Kasumi-1 (cell line): ENCODE measurements at places on chromosomes 1 and 21.

DNA sequence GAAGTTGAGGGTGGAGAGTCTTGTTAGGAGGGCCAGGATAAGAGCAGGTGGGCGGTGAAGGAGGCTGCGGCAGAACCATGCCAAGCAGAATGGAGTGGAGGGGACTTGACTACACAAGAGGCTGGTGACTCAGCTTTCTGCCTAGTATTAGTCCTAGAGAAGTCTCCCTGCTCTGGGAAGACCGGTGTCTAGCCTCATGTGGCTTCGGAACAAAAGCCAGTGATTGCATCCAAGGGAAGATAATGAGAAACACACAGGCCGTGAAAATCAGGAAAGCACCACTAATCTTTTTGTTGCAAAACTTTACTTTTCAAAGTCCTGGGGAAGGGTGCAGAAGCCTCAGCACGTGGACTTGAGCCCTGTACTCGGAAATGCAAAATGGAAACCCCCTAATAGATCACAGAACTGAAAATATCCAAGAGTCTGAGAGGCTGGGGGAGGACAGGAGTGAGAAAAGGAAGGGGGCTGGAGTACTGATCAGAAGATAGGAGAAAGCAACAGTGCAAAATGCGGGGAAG lies 31.4 kb downstream of the DDR2 start:
- DNase-seq = no peak

- no peak for DNase-seq
Observed at GRCh38 chr1:228891272-228892034, 156.2 kb downstream of the RHOU start.

GRCh38 chr1:31913968-31914367 lies 24.2 kb downstream of the PTP4A2 start:
- no peak for DNase-seq

DNA sequence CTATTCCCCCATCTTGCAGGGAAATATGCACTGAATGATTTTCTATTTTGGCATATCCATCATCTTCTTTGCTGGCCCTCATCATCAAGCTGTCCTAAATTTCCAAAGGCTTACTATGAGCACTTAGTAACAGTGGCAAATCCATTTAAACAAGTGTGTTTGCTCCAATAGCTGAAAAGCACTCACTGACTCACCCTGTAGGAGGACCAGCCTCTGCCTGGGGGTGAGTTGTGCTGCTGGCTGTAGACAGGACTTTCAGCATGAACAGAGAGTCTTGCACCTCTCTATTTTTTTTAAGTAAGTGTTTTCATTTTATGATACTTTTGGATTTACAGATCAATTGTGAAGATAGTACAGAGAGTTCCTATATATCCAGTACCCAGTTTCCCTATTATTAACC lies 97.3 kb downstream of the SLC35F3 start:
- DNase-seq = no peak

GRCh38 chr1:45824607-45825006 lies 21.2 kb downstream of the MAST2 start:
- no peak for DNase-seq

- DNase-seq = no peak
Observed at GRCh38 chr21:45333583-45334121, 46.0 kb upstream of the POFUT2 start.

- no peak for DNase-seq
Observed at GRCh38 chr1:218312509-218312908, 27.4 kb downstream of the RRP15 start.

GRCh38 chr1:84573967-84574842 lies at the start of gene CTBS:
CTBS (minus strand) TSS chr1:84574440; CDS start chr1:84574415, 25 bp downstream.
- DNase-seq = peak; percentile 86

- DNase-seq = no peak
Observed at GRCh38 chr1:13722808-13723360, 22.9 kb downstream of the PRDM2 start.

DNA sequence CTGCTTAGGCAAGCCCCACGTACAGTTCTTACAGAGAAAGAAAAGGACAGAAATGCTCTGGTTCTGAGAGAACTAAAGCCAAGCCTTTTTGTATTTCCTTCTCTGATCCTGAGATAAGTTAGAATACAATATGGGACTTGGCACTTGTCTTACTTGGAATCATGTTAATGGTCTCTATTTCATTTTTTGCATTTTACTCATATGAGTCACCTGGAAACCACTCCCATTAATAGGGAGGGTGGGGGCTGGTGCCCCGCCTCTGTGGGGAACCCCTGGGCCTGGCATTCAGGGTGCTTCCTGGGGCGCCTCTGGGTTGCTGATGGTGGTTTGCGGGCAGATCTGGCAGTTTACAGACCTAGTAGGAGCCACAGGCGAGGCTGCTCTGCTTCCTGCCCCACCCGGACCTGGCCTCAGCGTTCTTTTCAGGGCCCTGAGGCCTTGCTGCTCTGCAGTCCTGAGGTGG lies 26.7 kb downstream of the TSPAN2 start:
- DNase-seq = no peak

DNA sequence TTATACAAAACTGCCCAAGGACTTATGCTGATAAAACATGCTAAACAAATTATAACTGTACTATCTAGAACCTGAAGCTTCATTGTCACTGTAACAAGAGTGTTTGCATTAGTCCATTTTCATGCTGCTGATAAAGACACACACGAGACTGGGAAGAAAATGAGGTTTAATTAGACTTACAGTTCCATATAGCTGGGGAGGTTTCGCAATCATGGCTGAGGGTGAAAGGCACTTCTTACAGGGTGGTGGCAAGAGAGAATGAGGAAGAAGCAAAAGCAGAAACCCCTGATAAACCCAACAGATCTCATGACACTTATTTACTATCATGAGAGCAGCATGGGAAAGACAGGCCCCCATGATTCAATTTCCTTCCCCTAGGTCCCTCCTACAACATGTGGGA lies 100.4 kb downstream of the SPATA6 start:
- no peak for DNase-seq

DNA sequence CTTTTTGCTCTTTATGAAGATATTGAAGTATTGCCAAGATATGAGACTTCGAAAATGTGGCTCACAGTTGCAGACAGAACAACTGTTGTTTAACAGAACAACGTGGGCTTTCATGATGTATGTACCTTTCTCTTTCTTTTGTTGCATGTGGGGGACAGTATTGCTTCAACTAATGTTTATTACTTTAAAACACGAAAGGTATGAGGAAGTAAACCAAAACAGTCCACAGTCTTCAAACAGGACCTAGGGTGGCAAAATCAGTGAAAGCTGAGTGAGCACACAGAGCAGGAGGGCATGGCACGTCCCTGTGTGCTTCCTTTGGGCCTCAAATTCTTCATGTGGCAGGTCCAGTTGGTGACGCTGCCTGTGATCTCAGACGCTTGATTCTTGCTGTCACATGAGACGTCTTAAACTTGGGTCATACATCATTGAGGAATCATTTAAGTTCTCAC lies 7.8 kb upstream of the CHAF1B start:
- DNase-seq = no peak

DNA sequence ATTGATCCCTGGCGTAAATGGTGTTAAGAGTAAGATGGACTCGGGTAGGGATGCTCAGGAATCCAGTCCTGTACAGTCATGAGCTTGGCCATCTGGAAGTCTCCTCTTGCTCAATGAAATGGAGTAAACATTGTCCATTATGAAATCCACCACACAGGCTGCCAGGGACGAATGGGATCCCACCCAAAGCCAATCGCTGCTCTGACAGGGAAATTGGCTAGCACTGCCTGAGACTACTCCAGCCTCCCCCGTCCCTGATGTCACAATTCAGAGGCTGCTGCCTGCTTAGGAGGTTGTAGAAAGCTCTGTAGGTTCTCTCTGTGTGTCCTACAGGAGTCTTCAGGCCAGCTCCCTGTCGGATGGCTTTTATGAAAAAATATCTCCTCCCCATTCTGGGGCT lies at the start of gene HSD11B1:
TSS of gene HSD11B1 (plus strand) at position 263 of the 400 bp plus-strand sequence. CDS start at position 360, 97 bp downstream.
- no peak for DNase-seq

DNA sequence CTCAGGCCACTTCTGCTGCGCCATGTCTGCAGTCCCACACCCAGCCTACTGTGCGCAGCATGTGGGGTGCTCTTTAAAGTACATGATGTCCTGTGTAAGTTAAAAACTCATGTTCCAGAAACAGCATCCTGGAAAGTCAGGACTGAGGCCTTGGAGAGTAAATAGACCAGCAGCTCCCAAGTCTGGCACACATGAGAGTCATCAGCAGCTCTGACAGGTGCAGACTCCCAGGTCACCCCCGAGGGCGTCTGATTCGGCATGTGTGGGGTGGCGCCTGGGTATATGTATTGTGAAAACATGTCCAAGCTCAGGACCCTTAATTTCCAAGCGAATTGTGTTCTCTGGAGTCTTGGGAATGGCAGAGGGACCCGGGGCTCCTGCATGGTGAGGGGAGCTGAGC lies 120.1 kb upstream of the RUNX3 start:
- DNase-seq = no peak

- DNase-seq = no peak
Observed at GRCh38 chr21:28579986-28580550, 412.6 kb downstream of the LTN1 start.

DNA sequence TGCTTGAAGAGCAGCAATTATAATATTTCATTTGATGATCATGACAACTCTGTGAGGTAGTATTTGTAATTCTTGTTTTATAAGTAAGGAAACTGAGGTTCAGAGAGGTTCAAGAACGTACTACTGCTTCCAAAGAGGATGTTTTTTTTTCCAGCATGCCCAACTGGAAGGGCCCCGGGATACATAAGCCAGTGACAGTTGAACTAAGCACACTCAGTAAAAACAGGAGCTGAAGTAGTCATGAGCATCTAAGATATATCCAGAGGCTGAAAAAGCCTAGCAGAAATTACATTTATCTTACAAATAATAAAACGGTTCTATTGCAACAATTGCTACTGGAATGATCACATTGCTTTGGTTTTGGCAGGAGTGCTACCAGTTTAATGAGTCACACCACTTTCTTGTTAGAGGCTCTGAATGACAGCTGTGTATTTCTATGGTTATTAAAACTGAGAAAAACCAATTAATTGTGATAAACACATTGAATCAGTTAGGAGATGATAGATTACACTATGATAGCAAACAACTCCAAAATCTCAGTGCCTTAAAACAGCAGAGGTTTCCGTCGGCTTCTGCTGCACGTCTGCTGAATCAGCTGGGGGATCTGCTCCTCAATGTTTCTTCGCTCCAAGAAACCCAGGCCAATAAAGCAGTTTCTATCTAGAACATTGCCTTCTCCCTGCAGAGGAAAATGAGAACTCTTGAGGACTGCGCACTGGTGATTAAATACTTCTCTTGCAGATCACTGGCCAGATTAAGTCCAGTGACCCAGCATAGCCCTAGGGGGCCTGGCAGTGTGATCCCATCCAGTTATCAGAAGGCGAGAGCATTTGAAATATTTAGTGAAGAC lies 522.7 kb downstream of the PLPP3 start:
- no peak for DNase-seq

- DNase-seq = no peak
Observed at GRCh38 chr1:21537511-21537931, 28.3 kb downstream of the ALPL start.

DNA sequence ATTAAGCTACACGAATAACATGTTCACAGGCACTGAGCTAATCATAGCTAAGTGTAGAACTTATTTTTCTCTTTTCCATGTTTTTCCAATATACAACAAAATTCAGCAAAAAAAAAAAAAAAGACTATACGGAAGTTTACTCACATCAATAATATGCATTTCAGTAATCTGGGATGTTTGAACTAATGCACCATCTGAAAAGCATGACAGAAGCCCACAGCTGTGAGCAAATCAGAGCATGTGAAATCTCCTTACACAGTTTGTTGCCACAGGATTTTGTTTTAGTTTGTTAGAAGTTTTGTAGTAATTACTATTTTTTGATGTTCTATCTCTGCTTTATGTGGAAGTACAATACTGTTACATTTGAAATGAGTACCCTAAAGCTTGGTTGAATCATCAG lies 1051.7 kb downstream of the TTLL7 start:
- no peak for DNase-seq

DNA sequence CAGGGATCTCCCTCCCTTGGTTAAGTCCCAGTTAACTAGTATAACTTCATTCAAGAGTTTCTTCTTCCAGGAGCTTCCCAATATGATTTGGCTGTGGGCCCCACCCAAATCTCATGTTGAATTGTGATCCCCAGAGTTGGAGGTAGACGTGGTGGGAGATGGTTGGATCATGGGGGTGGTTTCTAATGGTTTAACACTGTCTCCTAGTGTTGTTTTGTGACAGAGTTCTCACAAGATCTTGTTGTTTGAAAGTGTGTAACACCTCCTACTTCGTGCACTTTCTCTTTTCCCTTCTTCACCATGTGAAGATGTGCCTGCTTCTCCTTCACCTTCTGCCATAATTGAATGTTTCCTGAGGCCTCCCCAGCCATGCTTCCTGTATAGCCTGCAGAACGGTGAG lies 251.8 kb upstream of the FGGY start:
- no peak for DNase-seq

DNA sequence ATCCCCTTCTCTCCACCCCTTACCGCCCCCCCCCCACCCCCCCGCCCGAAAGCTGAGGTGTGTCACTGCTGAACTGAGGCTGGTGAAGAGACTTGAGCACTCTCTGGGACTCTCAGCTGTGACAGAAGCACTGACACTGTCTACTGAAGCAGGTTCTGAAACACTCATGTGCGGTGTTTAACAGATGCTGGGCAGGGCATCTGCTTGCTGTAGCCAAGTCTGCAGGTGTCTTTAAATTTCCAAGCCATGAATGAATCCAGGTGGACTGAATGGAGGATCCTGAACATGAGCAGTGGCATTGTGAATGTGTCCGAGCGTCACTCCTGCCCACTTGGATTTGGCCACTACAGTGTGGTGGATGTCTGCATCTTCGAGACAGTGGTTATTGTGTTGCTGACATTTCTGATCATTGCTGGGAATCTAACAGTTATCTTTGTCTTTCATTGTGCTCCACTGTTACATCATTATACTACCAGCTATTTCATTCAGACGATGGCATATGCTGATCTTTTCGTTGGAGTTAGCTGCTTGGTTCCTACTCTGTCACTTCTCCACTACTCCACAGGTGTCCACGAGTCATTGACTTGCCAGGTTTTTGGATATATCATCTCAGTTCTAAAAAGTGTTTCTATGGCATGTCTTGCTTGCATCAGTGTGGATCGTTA lies at the start of gene GPR52:
TSS of gene GPR52 (plus strand) at position 99 of the 665 bp plus-strand sequence. CDS start at position 247, 148 bp downstream.
- no peak for DNase-seq

GRCh38 chr1:200778766-200779165 lies 40.1 kb downstream of the CAMSAP2 start:
- no peak for DNase-seq

- DNase-seq = no peak
Observed at GRCh38 chr1:71557138-71557537, 476.3 kb upstream of the ZRANB2 start.

DNA sequence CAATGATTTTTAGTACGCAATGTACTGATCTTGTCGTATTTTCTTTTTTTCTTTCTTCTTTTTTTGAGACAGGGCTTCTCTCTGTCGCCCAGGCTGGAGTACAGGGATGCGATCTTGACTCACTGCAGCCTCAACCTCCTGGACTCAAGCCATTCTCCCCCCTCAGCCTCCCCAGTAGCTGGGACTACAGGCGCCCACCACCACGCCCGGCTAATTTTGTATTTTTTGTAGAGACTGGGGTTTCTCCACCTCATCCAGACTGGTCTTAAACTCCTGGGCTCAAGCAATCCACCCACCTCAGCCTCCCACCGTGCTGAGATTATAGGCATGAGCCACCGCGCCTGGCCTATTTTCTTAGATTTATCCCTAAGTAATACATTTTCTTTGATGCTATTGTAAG lies 43.9 kb upstream of the COL6A2 start:
- no peak for DNase-seq
